ENCODE measurements at places on chromosomes 3 and 15.

DNA sequence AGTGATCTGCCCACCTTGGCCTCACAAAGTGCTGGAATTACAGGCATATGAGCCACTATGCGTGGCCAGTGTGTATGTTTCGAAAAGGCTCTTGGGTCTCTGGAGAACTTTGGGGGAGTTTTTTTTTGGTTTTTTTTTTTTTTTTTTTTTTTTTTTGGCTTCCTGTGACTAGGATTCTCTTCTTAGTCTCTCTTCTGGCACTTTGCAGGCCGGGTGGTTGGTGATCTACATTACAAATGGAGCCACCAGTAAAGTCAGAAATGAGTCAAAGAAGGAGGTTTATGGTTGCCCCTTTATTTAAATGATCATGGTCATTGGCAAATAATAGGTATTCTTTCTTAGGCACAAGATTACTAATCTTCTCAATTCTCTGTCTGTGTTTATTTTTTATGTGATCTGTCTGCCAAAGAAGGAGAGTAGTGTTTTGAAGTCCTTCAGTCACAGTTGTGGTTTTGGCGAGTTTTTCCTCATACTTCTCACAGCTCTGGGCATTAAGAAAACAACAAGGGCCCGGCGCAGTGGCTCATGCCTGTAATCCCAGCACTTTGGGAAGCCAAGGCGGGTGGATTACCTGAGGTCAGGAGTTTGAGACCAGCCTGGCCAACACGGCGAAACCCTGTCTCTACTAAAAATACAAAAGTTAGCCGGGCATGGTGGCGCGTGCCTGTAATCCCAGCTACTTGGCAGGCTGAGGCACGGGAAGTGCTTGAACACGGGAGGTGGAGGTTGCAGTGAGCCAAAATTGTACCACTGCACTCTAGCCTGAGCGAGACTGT is 38.3 kb downstream of the PDE8A start:
- peak; percentile 34 for DNase-seq

DNA sequence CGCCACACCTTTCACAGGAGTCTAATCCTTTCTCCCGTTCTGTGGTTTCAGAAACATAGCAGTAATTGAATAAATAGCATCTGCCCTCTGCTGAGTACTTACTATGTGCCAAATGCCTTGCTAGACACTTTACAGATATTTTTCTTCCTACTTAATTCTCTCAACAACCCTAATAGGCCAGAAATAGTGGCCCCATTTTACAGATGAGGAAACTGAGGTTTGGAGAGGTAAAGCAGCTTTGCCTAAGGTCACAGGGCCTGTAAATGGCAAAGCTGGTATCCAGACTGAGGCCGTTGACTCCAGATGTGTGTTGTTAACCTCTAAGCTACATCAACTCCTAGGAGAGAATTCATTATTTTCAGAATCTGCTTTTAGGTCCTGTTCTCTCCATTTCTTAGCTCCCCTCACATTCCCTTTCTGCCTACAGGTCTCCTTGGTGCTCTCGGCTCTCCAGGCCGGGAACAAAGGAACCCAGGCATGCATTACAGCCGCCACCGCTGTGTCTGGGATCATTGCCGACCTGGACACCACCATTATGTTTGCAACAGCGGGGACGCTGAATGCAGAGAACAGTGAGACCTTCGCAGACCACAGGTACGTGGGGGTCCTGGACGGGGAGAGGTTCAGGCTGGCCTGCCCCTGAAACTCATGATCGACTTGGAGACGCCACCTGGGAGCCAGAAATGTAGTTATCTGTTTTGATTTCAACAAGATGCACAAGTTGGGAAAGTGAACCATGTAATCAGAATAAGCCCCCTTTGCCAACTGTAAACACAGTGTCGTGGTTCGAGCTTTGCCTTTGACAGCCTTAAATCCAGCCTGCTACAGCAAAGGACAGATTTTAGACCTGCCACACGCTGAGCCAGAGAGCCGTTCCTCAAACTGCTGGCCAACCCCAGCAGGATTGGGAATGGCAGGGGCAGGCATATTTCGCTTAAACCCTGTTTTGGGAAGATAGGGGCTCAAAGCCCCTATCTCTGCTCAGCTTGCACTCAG is 246.5 kb upstream of the TPM1 start:
- DNase-seq: no peak

DNA sequence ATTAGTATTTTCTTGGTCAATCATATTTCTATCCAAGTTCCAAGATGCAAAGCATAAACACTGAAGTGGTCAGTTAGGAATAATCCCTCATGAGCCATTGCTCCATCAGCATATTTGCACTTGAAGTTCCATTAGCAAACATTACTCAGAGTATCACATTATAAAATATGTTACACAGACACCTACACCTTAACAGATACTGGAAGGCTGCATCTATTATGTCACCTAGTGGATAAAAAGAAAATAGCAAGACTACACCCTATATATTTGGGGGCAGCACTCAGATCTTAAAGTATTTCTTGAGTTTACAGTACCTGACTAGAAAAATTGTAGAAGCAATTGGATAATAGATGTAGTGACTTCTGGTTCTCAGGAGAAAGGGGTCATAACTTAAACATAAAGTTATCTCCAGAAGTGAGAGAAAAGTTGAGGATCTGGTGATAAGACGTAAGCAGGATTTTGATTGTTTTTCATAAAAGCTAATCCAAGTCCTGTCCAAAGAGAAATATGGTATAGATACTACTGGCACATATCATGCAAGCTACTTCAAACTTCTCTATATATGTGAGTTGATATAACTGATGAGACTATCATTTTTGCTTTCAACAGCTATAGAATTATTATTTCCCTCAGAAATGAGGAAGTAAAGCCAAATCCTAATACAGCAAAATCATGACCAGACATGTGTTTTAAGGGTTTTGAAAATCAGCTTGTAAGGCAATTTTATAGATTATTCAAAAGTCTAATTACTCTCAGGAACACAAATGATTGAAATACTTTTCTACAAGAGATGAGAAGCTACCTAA is 422.2 kb downstream of the GBE1 start:
- DNase-seq: no peak

DNA sequence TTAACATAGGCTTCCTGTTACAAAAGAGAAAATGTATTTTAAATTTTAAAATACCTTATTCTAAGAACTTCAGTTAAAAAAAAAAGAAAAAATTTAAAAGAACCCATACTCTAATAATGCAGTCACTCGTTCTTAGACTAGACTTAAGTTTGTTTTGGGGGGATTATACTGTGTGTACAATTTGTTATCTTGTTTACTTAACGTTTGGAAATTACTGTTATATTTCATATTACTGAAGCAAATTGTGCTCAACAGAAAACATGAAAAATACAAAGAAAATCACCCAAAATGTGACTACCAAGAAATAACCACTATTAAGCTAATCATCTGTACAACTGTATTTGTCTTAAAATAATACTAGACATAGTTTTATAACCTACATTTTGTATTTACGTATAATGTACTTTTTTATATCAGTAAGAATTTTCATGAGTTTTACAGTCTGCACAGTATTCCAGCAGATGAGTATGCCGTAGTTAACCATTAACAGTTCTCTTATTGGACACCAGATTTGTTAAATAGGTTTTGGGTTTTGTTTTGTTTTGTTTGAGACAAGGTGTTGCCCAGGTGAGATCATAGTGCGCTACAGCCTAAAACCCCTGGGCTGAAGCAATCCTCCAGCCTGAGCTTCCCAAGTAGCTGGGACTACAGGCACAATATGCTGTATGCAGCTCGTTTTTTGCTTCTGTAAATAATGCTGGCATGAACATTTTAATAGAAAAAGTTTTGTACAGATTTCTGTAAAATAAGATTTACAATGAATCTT is 88.8 kb upstream of the CHD2 start:
- DNase-seq: no peak

DNA sequence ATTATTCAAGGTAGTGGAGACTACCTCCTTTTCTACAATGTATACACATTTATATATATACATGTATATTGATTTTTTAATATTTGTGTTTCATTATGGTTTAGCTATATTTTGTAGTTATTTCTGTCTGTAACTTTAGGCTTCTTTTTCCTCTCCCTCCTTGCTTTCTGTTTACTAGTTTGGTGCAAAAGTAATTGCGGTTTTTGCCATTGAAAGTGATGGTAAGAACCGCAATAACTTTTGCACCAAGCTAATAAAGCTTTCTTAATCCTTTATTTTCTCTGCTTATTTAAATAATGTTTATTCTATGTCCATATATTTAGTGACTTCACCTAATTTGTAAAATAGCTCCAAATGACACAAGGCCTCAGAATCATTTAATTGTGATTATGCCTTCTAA is 195.3 kb upstream of the PLSCR5 start:
- no peak for DNase-seq

GRCh38 chr15:90189781-90190467 is 11.2 kb upstream of the SEMA4B start:
- no peak for DNase-seq

DNA sequence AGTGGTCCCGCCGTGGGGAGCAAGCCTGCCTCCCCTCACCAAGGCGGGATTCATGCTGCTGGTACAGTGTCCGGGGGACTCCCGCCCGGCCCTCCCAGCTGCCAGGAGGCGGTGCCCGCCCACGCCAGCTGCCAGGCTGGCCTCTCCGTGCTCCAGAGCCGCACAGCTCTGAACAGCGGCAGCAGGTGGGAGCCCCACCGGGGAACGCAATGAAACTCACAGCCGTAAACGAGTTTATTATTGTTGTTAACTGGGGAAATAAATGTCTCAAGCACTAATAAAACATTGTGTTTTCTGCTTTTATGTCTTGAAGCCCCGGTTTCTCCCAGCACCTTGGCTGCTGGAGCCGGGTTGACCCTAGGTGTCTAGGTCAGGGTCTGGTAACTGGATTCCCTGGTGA is 317.7 kb upstream of the TLE3 start:
- no peak for DNase-seq

DNA sequence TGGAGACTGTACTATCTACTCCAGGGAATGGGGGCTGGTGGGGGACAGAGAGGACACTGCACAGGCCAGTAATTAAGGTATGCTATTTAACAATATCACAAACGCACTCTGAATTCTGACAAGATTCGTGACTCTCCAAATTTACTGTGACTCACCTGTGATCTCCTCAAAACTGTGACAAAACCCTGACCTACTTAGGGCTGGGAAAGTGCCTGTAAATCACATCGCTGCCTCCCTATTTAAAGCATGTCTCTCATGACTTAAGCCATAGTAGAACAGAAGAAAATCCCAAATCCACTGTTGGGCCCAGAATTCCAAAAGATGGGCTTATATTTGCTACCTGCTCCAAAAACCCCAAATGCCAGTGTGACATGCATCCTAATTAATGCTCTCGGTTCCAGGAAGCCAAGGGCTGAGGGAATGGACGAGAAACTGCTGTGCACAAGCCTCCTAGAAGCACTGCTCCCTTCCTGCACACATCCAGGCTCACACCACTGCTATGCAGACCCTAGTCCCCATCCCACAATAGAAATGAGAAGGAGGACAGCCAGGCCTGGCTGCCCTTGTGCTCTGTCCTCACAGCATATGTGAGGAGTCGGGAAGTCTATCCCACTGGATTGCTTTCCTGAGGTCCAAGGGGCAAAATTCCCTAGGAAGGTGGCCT is 187.7 kb upstream of the CHRNA7 start:
- DNase-seq: no peak

DNA sequence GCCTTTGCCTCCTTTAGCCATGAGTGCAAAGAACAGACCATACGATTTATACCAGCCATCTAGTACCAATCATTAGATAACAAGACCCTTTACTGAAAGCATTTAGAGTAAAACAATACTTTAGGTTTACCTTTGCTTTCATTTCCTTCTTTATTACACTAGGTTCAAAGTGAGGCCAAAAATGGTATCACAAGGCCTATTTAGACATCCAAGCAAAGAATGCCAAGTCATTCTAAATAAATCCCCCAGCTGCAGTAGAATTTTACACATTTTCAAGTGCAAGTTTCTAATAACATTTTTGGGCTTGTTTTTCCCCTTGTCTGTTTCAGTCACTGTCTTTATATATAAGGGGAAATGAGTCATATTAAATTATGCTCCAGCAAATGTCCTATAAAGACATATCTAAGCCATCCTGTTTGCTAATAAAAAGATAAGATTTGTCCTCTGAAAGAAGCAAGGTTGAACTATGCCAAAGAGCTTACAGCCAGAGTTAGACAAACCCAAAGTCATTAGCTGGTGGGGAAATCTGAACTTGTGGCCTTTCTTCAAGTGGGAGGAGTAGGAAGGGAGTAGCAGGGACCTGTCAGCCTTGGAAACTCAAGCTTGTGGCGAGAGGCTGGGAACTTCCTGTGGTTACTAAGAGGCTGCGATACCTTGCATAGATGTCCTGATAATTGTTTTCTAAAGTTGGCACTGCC is 232.7 kb downstream of the MECOM start:
- no peak for DNase-seq

DNA sequence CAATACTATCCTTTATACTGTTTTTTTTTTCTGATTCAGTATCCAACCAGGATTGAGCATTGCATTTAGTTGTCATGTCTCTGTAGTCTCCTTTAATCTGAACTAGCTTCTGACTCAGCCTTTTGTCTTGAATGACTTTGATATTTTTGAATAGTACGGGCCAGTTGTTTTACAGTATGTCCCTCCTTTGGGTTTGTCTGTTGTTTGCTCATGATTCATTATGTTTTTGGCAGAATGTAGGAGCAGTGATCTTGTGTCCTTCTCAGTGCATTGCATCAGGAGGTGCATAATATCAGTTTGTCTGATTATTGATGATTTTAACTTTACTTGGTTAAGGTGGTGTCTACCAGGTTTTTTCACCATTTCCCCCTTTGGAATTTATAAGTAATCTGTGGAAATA is 20.5 kb downstream of the EXOG start:
- DNase-seq: no peak

DNA sequence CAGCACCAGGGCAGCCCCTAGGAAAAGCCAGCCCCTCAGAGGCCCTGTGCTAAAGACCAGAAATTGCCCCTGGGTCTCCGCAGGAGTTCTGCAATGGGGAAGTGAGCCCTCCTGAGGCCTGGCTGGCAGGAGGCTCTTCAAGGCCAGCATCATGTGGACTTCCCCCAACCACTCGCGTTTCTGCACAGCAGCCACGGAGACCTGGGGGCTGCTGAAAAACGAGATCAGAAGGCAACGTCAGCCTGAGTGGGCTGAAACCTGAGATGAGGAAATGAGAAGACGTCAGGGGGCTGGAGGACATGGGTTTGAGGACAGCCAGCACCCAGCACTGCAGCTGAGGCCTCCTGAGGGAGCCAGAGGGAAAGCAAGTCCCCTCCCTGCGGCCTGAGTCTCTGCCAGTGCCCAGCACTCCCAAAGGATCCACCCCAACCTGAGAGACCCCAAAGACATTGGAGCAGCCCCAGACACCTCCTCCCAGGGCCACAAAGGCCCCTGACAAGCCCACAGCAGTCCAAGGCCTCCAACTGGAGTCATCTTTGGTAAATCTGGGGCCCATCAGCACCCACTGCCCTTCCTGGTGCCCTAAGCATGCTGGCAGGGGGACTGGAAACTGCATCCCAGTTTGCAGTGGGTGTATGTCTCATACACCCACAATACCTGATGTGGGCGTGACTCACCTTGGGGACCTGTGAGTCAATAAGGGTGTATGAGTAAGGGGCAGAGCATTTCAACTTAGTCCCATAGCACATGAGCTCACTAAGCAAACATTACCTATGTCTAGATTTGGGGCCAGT is 29.2 kb upstream of the CYP11A1 start:
- DNase-seq: peak; percentile 60

- no peak for DNase-seq
Measured at GRCh38 chr3:75329476-75330097, 334.5 kb upstream of the FRG2C start.

- peak; percentile 65 for DNase-seq
Measured at GRCh38 chr3:48739955-48740823, 23.2 kb upstream of the IP6K2 start.

All from activated CD4-positive, alpha-beta T cell treated with anti-CD3 and anti-CD28 coated beads, Interleukin-10, Interleukin-2, amounts not matched to agents 100 ng/mL and 50 ng/mL, durations not matched to agents 16 hours and 8 hours (primary cell).